ENCODE measurements at places on chromosomes 13 and 19.

- DNase-seq, result no peak
Measured at GRCh38 chr19:31725051-31725450, 375.8 kb upstream of the TSHZ3 start.

- DNase-seq, result no peak
Measured at GRCh38 chr13:32889986-32890565, 126.1 kb upstream of the KL start.

GRCh38 chr19:4456843-4457653, 546 bp downstream of the UBXN6 start:
- peak; percentile 71 for DNase-seq

GRCh38 chr19:16136185-16136999, 7.1 kb upstream of the HSH2D start:
- DNase-seq, result no peak

DNA sequence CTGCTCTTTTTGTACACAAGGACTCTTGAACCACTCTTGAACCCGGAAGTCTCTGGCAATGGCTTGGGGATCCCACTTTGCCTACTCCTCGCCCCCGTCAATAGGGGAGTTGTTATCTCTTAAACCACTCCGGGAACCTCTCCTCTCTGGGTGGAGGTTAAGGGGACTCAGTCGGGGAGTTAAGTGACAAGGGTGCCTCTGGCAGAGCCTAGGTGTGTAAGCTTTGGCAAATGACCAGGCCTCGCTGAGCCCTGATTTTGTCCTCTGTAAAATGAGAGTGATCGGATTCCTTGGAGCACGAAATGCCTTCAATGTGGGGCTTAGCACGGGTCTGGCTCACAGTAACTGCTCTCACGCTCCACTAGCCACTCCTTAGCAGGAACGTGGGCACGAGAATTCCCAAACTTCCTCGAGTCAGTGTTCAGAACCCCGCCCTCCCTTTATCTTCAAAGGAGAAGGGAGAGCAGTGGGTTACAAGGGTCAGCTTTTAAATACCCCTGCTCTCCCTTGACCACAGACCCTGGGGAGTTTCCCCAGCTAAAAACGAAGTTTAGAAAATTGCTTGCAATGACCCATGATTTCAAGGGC, 193.3 kb downstream of the KATNAL1 start:
- no peak for DNase-seq

- DNase-seq, result no peak
Measured at GRCh38 chr13:42396901-42397655, 125.1 kb downstream of the AKAP11 start.
